ENCODE measurements at places on chromosomes 5 and 9.

DNA sequence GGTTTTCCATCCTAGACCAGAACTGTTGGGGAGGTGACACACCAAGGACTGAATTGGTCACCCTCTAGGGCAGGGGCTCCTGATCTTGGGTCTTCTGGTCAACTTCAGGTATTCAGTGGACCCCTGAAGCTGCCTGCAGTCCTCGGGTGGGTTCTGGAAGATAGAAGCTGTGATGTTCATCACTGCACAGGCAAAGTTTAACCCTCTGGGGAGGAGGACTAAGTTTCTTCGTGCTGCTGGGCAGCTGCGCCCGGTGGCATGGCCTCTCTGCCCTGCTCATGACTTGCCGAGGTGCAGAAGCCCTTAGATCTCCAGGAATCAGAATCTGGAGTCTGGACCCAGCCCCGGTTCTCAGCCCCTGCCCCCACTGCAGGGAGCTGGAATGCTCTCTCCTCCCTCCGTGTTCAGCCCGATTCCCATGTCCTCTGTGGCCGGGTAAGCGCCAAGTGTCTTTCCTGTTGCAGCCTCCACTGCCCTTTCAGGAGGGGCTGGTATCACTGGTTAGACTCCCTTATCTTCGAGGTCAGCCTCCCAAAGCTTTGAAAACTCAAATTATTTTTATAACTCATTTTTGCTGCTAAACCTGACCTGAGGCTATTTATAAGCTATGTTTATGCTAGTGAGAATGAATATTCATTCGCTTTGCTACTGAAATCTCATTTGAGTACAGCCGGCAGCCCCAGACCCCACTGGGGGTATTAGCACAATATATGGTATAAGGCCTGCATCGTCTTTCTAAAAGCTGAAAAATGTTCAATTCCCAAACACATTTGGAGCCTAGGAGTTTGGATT, 1.7 kb downstream of the LAMC3 start:
- DNase-seq = no peak

DNA sequence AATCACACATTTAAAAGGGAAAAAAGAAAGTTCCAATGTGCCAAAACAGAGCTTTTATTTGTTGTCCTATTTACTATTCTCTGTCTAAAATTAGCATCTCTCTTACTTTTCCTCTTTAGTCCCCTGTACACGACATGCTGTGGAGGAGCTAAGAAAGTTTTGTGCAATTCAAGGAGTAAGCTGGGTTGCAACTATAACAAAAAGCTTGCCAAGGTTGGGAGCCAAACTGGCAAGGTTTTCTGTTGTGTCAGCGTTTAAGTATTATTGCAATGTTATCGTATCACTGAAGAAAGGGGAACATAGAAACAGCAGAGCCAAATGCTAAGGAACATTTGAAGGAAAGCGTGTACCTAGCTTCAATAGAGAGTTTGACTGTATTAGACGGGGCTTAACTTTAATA, 680.8 kb downstream of the CETN3 start:
- DNase-seq = no peak

DNA sequence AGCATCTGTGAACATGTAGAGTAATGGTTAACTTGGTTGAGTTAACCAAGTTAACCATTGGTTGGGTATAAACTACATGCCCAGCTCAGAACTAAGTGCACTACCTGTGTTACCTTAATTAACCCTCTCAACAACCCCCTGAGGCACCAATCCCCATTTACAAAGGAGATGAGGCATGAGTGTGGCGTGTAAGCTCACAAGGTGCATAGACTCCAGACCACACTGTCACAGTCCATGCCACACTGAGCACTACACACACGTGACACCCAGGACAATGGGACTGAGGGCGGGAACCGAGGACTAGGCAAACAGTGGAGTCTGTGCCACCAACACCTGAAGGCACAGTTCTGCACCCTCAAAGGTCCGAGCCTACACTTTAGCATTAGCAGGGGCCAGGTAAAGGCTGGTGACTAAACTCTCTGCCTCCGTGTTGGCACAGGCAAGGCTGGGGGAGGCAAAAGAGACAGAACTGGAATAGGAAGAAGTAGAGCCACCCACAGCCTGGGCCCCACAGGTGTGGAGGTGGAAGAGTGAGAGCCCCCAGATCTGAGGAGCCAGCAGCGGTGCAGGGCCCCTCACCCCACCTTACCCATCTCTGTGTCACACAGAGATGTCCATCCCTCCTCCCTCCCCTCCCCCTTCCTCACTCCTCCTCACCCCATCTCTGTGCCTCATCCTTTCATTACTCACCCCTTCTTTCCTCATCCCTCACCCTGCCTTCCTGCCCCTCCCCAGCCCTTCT, 2.2 kb upstream of the DNAJB5 start:
- no peak for DNase-seq

DNA sequence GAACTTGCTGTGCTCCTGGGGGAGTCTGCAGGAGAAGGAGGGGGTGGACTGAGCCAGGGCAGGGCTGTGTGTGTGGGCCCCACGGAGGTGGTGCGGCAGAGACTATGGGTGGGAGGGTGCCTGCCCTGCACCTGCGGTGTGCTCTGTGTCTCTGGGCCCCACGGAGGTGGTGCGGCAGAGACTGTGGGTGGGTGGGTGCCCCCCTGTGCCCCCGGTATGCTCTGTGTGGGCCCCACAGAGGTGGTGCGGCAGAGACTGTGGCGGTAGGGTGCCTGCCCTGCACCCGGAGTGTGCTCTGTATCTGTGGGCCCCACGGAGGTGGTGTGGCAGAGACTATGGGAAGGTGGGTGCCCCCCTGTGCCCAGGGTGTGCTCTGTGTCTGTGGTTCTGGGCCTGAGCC, 103.7 kb downstream of the EHMT1 start:
- DNase-seq = no peak

GRCh38 chr5:141605523-141606277, 13.1 kb downstream of the DIAPH1 start:
- peak; percentile 56 for DNase-seq

DNA sequence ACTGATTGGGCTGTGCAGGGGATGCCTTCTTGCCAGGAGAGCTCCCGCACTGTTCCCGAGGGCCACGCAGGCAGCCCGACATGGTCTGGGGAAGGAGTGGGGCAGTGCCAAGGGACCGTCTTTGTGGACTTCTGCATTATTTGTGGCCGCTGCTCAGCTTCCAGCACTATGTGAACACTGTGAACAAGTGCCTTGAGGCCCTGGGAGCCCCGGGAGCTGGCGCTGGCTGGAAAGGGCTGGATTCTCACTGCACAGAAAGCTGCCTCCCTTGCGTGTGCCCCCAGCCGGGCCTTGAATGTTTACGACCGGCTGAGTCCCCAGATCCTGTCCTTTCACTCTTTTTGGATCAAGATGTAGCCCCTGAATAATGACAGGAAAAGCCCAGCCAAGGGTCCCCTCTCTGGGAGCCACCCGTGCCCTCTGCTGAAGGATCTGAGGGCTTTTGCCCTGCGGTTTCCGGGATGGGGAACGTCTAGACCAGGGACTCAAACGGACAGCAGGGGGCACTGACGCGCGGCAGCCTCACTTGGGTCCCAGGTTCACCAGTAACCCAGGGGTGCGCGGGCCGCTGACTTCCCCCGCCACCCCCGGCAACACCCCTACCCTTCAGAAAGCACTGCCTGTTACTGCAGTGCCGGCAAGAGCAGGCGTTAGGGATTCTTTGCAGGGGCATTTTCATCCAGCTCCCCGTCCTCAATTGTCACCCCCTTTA, 98.9 kb upstream of the FCN2 start:
- DNase-seq = no peak

GRCh38 chr9:136437430-136437829, 2.2 kb downstream of the INPP5E start:
- DNase-seq = no peak

- no peak for DNase-seq
These were observed 46.1 kb downstream of the NR6A1 start for GRCh38 chr9:124725068-124725452.

DNA sequence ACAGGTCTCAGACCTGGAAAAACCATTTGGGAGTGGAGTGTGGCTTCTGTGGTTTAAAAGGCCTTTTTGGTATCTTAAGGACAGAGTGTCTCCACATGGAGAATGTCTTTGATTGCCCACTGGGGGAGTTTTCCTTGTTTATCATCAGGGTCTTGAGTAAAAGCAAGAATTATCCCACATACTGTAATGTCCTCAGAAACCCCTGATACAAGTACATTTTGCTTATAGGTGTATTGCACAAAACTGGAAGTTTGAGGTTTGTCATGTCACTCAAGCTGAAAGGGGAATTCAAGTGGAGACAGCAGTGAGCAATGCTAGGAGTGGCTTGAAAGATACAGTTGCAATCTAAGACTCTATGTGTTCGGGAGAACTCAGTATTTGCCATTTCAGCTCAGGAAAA, 62.7 kb upstream of the GRAMD2B start:
- no peak for DNase-seq

DNA sequence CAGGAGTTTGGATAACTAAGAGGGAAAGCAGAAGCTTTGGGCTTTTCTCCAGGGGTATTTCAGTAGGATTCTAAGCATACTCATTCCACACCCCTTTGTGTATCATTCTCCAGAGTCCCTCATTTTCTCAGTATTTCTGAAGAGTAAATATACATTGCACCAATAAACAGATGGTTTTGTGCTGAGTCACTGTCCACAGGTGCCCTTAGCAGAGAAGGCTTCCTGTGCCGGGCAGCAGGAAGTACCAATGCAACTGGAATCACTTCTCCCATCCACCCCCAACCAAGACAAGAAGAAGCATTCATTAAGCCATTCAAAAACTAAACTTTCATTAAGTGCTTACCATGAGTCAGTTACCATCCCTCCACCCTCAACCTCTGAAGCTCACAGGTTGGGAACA, 3.6 kb upstream of the CCNJL start:
- DNase-seq = no peak

DNA sequence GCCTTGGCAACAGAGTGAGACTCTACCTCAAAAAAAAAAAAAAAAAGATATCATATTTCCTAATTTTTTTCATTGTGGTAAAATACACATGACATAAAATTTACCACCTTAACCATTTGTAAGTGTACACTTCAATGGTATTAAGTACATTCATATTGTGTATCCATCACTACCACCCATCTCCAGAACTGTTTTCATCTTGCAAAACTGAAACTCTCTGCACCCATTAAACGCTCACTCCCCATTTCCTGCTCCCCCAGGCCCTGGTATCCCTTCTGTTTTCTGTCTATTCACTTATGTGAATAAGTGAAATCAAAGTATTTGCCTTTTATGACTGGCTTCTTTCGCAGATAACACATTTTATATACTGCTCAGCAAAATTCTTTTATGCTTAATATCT, 12.8 kb downstream of the LRRC8A start:
- DNase-seq = no peak

- DNase-seq = no peak
These were observed 264.5 kb downstream of the MCTP1 start for GRCh38 chr5:95020345-95020744.

All from stimulated activated CD8-positive, alpha-beta memory T cell treated with anti-CD3 and anti-CD28 coated beads, Interleukin-2, amount 100 ng/mL, for 1 hour (primary cell).